Left ventricle myocardium superior (tissue), 1 donor: ENCODE measurements at places on chromosomes 2 and 18.

- DNase-seq: no peak
These were observed 137.2 kb downstream of the LAMA1 start for GRCh38 chr18:6980363-6980762.

- DNase-seq: no peak
These were observed 15.9 kb downstream of the FAM171B start for GRCh38 chr2:186709529-186710450.

- no peak for DNase-seq
These were observed 107.9 kb upstream of the CDH20 start for GRCh38 chr18:61225336-61225735.

DNA sequence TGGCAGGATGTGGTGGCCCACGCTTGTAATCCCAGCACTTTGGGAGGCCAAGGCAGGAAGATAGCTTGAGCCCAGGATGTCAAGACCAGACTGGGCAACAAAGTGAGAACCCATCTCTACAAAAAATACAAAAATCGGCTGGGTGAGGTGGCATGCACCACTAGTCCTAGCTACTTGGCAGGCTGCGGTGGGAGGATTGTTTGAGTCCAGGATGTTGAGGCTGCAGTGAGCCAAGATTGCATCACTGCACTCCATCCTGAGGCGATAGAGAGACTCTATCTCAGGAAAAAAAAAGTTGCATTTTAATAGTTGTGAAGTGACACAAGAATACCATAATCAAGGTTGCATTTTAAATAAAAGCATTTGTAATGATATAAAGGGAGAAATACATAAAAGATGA is 124.1 kb upstream of the SLC38A11 start:
- DNase-seq: no peak

DNA sequence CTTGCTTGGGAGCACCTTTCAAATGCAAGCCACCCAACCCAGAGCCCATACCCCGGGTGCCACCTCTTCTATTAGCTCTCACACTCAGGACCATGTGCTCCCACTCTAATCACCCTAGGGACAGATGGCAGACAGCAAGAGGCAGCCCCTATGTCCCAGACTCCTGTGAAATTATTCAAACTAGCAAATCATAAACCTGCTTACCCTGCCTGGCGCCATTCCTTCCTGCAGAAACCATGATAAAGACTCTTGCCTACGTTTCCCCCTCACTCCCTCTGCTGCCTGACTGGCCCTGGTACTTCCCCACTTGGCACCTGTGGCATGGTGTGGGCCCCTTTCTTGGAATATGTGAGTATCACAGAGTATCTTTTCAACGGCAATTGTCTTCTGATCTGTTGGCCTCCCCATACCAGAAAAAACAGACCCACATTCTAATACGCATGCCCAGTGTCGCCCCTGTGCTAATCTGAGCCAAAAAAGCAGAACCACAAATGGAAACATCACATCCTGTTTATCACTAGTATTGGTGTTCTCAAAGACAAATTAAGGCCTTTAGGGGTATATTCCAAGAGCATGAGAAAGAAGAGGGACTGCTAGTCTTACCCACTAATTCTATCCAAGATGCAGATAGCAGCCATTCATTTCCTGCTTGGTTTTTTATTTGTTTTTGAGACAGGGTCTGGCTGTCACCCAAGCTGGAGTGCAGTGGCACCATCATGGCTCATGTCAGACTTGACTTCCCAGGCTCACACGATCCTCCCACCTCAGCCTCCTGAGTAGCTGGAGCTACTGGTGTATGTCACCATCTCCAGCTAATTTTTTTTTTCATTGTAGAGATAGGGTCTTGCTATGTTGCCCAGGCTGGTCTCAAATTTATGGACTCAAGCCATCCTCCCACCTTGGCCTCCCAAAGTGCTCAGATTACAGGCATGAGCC is 44.1 kb upstream of the TTC39C start:
- no peak for DNase-seq

GRCh38 chr2:118638453-118638852 is 209.0 kb downstream of the EN1 start:
- DNase-seq: no peak

DNA sequence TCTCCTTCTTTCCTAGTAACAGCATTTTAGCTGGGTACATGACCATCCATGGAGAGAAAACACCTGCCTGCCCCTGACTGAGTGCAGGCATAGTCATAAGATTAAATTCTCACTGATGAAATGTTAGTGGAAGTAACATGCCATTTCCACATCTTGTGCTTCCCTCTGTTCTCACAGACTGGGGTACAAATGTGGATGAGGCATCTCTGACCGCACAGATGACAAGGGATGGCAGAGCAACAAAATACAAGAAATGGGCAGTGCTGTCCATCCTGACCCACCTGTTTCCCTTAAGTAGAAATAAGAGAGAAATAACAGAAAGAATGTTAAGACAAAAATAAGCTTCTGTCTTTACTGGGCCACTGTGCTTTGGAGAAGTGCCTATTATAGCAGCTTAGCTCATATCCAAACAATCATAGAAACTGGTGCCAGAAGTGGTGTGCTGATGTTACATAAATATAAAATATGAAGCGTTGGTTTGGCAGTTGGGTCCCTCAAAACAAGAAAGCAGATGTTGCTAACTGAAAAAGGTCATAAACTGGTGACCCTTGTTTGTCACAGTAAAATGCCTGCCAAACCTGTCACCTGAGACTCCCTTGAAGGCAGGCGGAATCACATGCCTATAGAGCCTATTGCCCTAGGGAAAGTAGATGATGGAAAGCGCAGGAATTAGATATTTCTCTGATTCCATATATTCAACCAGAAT is 72.4 kb upstream of the CCDC150 start:
- DNase-seq: no peak
